ENCODE measurements at places on chromosomes 5 and 9.
A peak's percentile ranks its signal among the peaks of the same experiment; 100 is the strongest.

- DNase-seq, result no peak
These were observed 48.9 kb upstream of the SPIN1 start for GRCh38 chr9:88339317-88339716.

DNA sequence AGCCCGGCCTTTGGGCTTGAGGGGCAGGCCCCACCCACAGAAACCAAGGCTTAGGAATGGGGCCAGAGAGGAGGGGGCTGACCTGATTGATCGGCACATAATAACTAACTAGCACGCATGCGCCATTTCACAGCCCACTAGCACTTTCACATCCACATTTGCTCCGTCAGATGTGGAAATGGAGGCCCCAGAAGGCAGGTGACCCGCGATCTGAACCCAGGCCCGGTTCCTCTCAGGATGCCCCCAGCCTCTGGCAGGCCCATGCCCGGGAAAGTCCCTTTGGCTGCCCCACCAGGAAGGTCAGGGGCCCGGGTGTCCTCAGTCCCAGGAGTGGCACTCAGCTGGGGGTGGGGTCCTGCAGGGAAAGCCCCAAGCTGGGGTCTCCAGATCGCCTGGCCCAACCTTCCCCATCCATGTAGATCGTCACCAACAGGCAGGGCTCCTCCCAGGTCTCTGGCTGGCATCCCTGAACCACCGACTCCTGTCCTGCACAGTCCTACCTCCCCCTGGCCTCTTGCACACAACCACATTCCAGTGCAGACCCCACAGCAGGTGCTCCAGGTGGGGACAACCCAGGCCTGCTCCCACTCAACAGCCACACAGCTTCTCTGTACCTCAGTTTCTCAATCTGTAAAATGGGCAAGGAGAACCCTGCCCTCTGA is 46.7 kb downstream of the VAV2 start:
- DNase-seq, result no peak

DNA sequence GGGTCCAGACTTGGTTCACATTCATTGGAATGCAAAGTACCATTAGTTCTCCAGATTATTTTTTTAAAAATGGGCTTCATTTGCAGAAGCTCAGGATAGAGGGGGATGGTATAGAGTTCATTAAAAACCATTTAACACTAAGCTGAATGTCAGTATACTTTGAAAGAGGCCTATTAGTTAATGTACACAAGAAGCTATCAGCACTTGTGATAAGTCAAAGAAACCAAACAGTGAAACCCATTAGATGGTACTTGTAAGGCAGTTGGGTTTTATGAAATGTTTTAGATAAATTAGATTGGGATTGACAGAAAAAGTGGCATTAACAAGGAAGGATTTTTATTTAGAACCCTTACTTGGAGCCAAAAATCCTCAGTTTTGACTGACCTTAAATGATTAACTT is 229.2 kb upstream of the MPDZ start:
- DNase-seq, result no peak

GRCh38 chr5:66684663-66685062 is 88.5 kb downstream of the MAST4 start:
- DNase-seq, result no peak

GRCh38 chr5:164336906-164337305 is 831.5 kb downstream of the MAT2B start:
- DNase-seq, result no peak

- DNase-seq, result no peak
These were observed 36.2 kb downstream of the EPB41L4A start for GRCh38 chr5:112382886-112383285.

DNA sequence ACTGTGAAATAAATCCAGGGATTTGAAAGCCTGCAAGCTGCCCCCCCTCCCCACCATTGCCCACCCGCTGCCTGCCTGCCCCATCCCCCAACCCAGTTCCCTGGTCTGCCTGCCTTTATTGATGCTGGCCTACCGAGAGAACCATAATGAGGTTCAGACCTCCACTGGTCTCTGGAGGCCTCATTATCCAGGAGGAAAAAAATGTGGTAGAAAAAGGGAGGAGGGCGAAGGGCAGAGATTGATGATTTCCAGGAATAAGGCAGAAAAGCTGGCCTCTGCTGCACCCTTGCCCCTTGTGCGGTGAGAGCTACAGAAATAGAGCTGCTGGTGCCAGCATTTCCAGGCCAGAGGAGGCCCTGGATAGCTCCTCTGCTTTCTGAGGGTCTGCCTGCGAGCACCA is 216.1 kb downstream of the PAPPA start:
- no peak for DNase-seq

- no peak for DNase-seq
These were observed 187.1 kb downstream of the SPOCK1 start for GRCh38 chr5:137312011-137312410.

GRCh38 chr9:87324613-87325194 is 173.0 kb upstream of the DAPK1 start:
- DNase-seq, result no peak

GRCh38 chr5:169728-170094 is 21.6 kb upstream of the LRRC14B start:
- DNase-seq, result peak; percentile 32

GRCh38 chr9:127753622-127754021 is 18.5 kb upstream of the TOR2A start:
- no peak for DNase-seq

- DNase-seq, result peak; percentile 38
These were observed 71.9 kb downstream of the MAP1B start for GRCh38 chr5:72179028-72179815.

DNA sequence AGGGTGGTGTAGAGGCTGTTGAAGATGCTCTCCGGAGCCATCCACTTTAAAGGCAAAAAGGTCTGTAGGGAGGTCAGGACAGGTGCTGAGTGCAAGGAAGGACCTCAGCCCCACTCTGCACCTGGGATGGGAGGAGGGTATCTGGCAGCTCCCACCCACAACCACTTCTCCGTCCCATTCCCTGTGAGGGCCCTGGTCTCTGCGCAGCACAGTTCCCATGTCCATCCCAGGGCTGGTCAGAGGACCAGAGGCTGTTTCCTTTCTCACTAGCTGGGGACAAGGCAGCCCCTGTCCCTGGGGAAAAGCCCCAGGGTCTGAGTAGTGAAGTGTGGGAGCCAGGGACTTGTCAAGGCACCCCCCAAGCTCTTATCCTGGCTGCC is 33.7 kb upstream of the CSF1R start:
- DNase-seq, result peak; percentile 24

GRCh38 chr5:161847941-161848391 is at the start of gene GABRA1:
TSS of gene GABRA1 (plus strand) at chr5:161848120. CDS start at chr5:161850811, 2,691 bp downstream.
- DNase-seq, result no peak

DNA sequence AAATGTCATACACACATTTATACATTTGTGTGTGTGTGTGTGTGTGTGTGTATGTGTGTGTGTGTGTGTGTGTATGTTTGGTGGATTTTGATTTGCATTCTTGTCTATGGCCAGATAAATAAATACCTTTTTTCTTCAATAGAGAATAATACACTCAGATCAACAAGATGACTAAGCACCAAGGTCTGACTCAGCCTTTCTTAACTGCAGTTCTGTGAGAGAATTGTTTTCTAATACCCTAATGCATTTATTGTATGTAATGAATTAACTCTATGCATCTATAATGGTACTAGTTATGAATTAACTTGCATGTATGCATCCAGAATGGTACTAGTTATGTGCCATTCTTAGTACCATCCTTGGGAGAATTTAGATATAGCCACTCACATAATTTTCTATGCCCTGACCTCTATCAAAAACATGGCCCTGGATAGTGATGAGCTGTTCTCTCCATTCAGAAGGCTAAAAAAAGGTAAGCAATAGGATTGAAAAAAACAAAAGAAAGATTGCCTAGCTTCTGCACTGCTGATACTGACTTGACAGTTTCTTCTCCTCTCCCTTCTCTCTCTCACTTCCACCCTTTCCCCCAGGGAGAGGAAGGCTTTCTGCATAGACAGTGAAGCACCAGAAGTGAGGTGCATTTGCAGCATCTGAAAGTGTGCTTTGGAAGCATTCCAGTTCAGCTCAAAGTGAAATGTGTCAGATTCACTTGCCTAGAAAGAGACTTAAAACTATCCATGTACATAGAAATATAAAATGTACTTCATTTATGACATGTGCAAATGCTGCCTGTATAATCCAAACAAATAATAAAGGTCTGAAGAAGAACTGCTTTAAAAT is 55.1 kb upstream of the CCDC112 start:
- no peak for DNase-seq

DNA sequence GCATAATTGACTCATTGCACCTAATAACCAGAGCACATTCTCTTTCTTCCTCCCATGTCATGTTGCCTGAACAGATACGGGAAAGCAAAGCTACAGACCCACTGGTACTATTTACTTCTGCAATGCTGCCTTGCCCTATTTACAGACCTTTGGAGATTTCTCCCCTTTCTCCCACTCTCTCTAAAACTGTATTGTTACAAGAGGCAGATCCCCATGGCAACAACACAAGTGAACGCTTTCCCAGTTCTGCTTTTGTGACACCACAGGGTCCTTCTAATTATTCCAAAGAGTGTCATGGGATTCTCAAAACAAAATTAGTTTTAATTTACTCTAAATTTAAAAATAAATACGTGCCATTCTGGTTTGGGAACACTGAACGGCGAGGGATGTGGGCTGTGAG is 104.7 kb downstream of the KCTD16 start:
- DNase-seq, result no peak

DNA sequence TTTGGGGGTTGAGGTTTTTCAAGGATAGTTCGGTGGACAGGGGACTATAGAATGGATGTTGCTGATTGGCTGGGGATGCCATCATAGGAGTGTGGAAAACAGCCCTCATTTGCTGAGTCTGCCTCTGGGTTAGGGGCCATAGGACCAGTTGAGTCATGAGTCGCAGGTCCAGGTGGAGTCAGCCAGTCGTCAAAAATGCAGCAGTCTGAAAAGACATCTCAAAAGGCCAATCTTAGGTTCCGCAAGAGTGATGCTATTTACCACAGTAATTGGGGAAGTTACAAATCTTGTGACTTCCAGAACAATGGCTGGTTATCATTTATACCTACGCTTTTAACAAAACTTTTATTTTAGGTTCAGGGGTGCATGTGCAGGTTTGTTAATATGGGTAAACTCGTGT is 276.0 kb upstream of the DMRT1 start:
- DNase-seq, result no peak

GRCh38 chr5:37940931-37941623 is 101.2 kb upstream of the GDNF start:
- no peak for DNase-seq

DNA sequence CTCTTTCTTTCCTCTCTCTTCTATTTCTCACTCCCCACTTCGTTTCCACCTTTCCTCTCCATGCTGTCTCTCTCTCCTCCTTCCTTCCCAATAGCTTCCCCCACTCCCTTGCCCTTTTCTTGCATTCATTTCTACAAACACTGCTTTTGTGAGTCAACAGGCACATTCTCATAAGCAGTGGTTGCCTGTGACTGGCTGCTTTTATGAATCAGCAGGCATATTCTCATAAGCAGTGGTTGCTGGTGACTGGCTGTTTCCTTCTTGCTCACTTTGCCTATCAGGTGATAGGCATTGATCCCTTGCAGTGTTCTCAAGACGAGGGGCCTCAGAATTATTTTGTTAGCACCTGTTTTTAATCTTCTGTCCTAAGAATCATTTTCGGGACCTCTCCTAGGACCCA is 116.1 kb upstream of the ACTBL2 start:
- no peak for DNase-seq

DNA sequence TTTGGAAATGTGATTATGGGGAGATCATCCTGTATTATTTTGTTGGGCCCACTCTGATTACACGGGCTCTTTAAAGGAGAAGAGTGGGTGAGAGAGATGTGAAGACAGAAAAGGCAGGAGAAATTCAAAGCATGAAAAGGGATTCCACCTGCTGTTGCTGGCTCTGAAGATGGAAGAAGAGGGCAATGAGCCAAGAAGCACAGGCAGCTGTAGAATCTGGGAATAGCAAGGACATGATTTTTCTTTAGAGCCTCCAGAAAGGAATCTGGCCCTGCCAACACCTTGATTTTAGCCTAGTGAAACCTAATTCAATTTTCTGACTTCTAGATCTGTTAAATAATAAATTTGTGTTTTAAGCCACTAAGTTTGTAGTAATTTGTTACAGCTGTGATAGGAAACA is 11.3 kb downstream of the C9 start:
- DNase-seq, result no peak

- peak; percentile 88 for DNase-seq
These were observed 1.7 kb downstream of the TRIO start for GRCh38 chr5:14144586-14145434.

DNA sequence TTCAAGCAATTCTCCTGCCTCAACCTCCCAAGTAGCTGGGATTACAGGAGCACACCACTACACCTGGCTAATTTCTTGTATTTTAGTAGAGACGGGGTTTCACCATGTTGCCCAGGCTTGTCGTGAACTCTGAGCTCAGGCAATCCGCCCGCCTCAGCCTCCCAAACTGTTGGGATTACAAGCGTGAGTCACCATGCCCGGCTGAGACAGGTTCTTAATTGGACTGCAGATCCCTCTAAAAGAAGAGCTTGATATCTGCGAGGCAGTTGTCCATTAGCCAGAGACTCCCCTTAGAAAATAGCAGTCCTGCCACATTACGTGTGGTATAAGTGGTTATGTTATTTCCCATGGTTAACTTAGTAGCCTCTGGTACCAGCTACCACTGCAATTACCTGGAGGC is 46.6 kb upstream of the NPR3 start:
- no peak for DNase-seq

DNA sequence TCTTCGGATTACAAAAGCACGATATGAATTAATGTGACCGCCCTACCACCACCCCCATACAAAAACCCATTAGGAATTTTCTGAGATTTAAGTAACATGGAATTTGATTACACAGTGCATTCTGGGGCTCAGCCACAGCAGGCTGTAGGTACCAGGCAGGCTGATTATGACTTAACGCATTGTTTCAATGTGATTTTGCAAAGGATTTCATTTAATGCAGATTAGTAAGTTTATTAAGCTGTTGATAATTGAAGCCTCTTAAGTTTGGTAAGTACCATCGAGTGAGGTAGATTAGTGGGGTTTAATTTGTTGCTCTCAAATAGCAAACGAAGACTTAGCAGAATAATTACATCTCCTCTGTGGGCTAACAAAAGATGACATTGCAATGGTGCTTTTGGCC is 240.1 kb downstream of the TRPM3 start:
- no peak for DNase-seq

DNA sequence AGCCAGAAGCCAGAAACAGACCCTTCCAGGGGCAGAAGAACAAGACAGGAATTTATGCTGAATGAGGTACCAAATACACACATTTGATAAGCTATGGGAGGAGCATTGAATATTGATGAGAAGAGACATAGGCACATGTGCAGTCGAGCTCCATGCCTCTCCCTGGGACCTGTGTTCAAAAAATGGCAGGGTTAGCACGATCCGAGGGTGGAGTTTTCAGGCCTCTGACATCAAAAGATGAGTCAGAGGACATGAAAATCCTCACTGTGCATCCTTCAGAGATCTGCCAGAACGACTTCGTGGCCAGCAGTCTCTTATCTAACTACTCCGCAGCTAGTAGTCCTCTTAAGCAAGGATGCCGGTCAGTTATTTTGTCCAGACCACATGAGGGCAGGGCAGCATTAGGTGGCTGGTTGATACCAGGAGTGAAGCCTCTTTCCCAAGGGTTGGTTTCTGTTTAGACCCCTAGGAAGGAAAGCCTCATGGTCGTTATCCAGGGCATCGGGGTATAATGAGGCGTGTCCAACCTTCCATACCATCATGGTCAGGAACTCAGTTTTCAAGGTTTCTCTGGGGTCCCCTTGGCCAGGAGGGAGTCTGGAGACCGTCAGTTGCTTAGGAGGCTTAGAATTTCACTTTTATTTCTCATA is 11.6 kb upstream of the CMBL start:
- DNase-seq, result no peak
